ENCODE measurements at places on chromosomes 1 and 21. TPM values are rescaled to one million over a fixed set of nuclear protein-coding genes. Genes with fewer than 3 reads are reported as not detected.
A peak's percentile ranks its signal among the peaks of the same experiment; 100 is the strongest.

The PSEN2 gene
- total RNA-seq = 47.5 TPM

GRCh38 chr21:31252611-31253010, 91.5 kb downstream of the TIAM1 start:
- H3K27me3 ChIP-seq = no peaks in the 10 kb centered on the region
- H3K36me3 ChIP-seq = no peaks in the 10 kb centered on the region
- no peak for DNase-seq
- H3K4me1 ChIP-seq = no peaks in the 10 kb centered on the region
- H3K27ac ChIP-seq = no peak overlapping the region
- H3K4me3 ChIP-seq = no peak overlapping the region

DNA sequence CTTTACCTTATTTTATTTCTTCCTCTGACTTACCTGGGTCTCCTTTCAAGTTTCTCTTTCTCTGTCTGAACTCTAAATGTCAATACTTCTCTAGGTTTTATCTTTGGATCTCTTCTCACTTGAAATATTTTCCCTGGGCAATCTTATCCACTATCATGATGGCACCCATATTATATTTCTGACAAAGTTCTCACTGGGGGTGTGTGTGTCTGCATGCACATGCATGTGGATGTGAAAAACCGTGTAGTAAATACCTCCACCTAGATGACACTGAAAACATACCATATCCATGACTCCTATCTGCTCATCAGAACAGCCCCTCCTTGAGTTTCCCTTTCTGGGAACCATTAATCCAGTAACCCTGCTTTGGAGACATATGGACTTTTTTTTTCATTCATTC, 30.9 kb downstream of the DNASE2B start:
- no peaks in the 10 kb centered on the region for H3K27me3 ChIP-seq
- no peaks in the 10 kb centered on the region for H3K4me1 ChIP-seq
- DNase-seq = no peak
- H3K27ac ChIP-seq = no peak overlapping the region
- H3K4me3 ChIP-seq = no peak overlapping the region

DNA sequence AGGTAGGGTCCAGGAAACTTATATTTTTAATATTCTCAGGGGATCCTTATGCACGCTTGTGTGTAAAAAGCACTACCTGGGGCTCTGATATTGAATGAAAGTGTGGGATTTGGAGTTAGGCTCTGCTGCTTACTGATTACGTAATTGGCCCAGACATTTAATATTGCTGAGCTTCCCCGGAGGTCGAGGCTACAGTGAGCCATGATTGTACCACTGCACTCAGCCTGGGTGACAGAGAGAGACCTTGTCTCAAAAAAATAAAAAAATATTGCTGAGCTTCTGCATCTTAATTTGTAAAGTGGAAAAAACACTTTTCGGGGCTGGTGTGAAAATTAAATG, 62.2 kb upstream of the KIF26B start:
- no peak overlapping the region for H3K4me3 ChIP-seq
- H3K27me3 ChIP-seq = no peaks in the 10 kb centered on the region
- no peaks in the 10 kb centered on the region for H3K36me3 ChIP-seq
- no peak for DNase-seq
- H3K27ac ChIP-seq = no peak overlapping the region

GRCh38 chr1:215845234-215845891, 278.3 kb downstream of the KCTD3 start:
- DNase-seq = no peak
- no peak overlapping the region for H3K4me3 ChIP-seq
- H3K27ac ChIP-seq = no peak overlapping the region
- H3K36me3 ChIP-seq = no peaks in the 10 kb centered on the region

- H3K4me1 ChIP-seq = peaks cover 16% of the 10 kb centered on the region
- H3K36me3 ChIP-seq = no peaks in the 10 kb centered on the region
- H3K27ac ChIP-seq = peak overlapping the region; percentile 63
- H3K4me3 ChIP-seq = no peak overlapping the region
- peak; percentile 58 for DNase-seq
Measured at GRCh38 chr1:6347641-6348487, 45.7 kb downstream of the ACOT7 start.

GRCh38 chr1:218775501-218776021, 398.1 kb upstream of the LYPLAL1 start:
- H3K27me3 ChIP-seq = no peaks in the 10 kb centered on the region
- no peak for DNase-seq
- no peaks in the 10 kb centered on the region for H3K4me1 ChIP-seq
- no peak overlapping the region for H3K27ac ChIP-seq
- H3K4me3 ChIP-seq = no peak overlapping the region
- H3K36me3 ChIP-seq = no peaks in the 10 kb centered on the region

DNA sequence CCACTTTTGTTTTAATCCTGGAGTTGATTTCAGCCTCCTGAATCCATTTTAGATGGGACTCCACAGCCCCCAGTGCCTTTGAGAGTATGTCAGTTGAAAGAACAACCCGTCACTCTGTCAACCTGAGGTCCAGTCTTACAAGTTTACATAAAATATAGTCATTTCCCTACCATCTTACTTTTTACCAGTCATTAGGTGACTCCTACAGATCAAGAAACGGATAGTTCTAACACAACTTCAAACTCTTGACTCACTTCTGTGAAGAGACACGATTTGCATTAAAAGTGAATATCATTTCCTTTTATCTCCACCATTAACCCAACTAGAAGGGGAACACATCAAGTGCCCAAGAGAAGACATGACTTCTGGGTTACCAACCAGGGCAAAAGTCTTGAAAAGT, 147.1 kb downstream of the NTPCR start:
- no peak overlapping the region for H3K27ac ChIP-seq
- no peak for DNase-seq
- no peak overlapping the region for H3K4me3 ChIP-seq
- H3K27me3 ChIP-seq = no peaks in the 10 kb centered on the region
